RWPE2 (cell line): ENCODE measurements at places on chromosomes 7 and 10.

- no peak for DNase-seq
These were observed 13.0 kb upstream of the STK31 start for GRCh38 chr7:23696916-23697441.

DNA sequence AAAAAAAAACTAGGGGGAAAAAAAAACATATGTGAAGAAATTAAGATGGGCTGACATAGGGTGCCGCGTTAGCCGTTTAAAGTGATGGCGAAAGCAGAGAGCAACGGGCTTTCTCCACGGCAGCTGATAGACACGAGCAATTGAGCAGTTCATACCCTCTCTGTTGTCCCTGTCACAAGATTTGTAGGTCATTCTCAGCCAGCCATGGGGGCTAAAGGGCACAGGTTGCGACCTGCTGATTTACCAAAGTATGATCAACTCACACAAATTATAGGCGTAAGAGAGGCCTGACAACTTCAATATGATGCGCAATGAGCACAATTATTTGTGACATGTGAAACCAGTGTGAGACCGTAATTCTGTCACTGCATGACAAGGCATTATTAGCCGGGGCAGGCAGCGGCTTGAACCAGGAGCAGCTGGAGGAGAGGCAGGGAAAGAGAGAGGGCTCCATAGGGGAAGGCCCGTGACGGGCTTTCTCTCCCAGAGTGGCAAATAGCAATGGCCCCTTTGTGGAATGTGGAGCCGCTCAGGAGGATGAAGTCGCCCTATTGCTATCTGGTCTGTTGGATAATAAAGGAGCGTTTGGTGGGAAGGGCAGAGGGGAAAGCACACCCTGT lies 195.1 kb upstream of the HABP2 start:
- no peak for DNase-seq

- DNase-seq, result no peak
These were observed 69.5 kb upstream of the CDK13 start for GRCh38 chr7:39880556-39880955.

GRCh38 chr10:47408606-47409005 lies 24.5 kb upstream of the ZNF488 start:
- no peak for DNase-seq

DNA sequence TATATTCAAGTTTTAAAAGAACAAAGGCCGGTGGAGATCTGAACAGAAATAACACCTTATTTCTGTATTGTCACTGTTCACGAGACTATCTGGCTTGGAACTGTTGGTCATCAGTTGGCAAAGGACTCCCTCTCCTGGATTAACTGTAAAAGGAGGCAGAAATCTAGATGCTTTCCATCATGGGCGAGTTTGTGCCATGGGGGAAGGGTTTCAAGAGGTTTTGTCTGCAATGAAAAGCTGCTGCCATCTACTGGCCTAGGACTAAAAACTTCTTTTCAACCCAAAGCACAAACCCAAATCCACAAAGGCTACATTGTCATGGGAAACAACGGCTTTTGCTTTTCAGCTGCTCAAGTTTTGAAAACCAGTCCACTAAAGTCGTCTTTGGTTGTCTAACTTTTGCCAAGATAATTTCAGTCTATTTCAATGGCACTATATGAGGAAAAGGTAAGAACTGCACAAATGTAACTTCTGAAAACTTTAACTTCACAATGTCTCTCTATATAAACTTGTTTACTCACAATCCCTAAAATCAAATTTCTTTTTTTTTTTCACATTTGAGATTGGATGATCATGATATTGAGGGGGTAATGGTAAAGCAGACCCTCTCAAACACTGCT lies 196.8 kb downstream of the SKAP2 start:
- peak; percentile 63 for DNase-seq

DNA sequence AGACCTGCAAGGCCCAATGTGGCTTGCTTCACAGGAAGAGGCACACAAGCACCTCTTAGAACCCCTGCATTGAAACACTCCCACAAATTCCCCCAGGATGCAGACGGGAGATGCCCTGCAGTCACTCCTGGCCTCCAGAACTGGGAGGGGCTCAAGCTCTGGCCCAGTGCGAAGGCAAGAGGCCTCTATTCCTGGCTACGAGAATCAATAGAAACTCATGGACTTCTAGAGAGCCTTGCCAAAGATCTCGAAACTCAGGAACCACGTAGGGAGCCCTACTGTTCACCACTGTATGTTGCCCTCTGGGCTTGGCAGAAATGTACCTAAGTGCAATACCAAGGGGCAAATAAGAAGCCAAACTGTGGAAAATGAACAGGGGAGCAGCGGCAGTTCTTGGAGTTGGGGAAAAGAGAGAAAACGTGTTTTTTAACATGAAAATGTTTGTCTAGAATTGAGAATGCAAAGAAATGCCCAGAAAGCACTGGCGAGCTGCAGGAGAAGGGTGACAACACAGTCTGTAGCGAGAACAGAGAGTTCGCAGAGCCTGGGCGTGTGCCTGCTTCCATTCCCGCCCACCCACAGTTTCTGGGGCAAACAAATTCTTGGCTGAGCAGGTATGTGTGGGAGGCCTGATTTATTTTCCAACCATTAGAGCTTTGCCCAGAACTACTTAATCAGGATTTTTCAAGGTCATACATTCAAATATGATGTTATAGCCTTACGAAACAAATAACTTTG lies 260.5 kb upstream of the KLF14 start:
- DNase-seq, result no peak

DNA sequence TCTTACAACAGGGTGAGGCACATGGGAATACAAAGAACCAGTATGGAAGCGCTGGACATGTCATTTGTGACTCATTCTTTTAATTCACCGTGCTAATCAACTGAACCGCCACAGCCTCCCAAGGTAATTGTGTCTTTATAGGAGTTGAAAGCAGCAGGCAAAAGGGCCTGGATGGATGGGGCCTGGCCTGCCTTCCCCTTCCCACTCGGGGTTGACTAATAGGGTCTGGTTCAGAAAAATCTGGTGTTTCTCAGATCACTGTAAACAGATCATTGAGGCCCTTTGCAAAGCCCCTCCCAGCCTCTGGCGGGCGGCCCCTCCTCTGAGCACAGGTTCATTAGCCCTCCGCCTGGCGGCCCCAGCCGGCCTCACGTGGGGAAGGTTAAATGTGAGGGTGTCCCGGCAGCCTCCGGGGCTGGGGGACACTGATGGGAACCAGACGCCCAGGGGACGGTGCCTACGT lies 100.8 kb downstream of the EBF3 start:
- DNase-seq, result no peak

DNA sequence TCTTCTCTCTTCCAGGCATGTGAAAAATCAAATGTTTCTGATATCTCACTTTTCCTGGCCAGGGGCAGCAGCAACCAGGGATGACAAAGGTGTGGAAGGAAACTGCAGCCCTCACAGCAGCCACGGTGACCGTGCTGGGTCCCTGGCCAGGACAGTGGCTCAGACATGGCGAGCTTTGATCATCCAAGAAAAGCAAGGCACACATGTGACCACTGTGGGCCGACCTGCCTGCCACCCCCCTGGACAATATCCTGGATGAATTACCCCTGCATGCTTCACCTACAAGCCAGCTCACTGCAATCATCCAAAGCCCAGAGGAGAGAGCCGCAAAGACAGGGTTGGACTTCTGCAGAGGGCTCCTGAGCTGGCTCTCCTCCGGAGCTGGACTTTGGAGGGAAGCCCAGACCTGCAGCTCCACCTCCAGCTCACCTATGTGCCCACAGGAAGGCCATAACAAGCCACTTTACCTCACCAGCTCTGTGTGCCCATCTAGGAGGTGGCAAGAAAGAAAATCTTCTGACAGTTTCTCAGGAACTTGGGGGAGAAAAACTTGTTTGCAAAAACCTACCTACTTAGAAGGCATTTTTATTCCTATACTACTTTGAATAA lies 2.7 kb downstream of the CHST15 start:
- no peak for DNase-seq

GRCh38 chr7:144057954-144058353 lies 9.2 kb downstream of the OR2A5 start:
- DNase-seq, result no peak

- DNase-seq, result no peak
These were observed 6.8 kb downstream of the NAMPT start for GRCh38 chr7:106277976-106278375.

GRCh38 chr7:66503551-66504031 lies 125.1 kb upstream of the KCTD7 start:
- no peak for DNase-seq

GRCh38 chr10:67100951-67101350 lies 175.1 kb downstream of the LRRTM3 start:
- DNase-seq, result no peak

DNA sequence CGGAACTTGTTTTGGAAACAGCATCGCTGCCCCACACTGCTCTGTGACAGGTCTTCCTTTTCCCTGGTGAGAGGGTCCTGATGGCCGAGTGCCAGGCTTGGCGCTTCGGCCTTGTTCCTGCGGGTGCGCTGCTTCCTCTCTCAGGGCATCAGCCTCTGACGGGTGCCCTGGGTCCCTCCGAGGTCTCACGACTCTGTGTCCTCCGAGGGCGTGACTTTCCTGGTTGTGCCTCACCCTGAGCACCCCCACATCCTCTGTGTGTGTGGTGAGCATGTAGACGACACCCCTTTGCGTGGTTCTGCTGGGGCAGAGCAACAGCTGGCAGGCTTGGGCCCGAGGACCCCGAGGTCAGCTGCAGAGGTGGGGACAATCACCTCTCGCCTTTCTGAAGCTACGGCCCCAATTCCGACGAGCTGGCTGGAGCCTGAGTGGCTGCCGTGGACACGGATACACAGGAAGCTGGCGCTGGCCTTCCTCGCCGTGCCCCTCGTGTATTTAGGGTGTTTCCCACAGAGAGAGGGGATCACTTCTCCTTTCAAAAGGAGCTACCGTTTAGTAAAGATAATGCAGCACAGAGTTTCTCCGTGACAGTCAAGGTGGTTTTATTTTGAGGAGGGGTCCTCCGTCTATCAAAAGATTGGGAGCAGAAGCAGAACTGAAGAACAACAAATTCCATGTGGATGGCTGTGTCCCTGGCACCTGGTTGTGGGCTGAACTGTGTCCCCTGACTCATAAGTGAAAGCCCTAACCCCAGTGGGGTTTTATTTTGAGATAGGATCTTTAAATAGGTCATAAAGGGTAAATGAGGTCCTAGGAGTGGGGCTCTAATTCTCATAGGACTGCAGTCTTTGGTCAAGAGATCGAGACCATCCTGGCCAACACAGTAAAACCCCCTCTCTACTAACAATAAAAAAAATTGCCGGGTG lies 36.2 kb upstream of the PITRM1 start:
- no peak for DNase-seq

- no peak for DNase-seq
These were observed 116.3 kb upstream of the CSTF2T start for GRCh38 chr10:51815723-51816122.

- DNase-seq, result no peak
These were observed 63.5 kb upstream of the VKORC1L1 start for GRCh38 chr7:65809259-65809981.

DNA sequence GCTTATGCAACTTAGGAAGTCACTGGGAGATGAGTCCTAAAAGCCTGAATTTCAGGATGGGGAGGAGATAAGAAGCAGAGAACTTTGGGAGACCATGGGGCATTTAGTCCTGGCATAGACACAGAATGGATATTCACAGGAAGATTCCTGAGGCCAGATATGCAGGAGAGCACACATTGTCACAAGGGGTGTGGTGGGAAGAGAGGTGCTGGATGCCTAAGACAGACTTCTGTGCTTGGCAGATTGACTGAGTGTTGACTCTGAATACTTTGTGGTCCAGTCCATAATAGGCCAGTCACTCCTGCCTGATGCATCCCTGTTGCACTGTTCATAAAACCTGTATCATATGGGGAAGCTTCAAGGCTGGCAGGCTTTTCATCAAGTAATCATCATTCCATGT lies 18.5 kb downstream of the SRI start:
- no peak for DNase-seq

DNA sequence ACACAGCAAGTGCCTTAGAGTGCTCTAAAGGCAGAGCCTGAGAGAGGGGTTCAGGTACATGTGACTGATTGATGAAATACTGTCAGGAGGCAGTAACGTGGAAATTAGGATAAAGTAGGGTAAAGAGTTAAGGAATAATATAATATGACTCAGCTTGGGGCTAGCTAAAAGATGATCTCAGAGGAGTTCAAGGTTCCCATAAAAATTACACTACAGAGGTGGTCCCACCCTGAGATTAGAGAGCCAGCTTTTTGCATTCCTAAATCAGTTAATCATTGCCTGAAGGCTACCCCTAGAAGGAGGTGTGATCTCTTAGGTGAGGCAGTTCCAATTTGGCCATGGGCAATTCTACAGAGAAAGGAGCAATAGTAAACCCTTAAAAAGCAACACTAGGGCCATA lies 5.8 kb downstream of the LIPJ start:
- no peak for DNase-seq

DNA sequence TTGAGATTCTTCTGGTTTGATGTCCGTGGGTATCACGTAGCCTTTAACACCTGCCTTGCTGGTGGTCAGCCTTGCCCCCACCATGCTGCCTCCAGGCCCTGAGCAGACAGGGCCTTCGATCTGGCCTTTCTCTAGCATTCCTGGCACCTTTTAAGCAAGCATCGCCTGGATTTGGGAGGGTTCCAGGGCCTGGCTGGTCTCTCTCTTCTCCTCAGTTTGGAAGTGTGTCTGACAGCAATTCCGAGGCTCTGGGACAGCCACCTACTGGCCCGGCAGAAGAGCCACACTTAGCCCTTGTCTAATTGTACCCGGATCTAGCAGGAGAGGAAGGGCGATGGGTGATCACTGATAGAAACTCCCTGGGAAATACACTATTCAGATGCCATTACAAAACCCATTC lies 441.3 kb upstream of the MKI67 start:
- no peak for DNase-seq

GRCh38 chr10:103114876-103115275 lies 78.2 kb downstream of the NT5C2 start:
- DNase-seq, result no peak

DNA sequence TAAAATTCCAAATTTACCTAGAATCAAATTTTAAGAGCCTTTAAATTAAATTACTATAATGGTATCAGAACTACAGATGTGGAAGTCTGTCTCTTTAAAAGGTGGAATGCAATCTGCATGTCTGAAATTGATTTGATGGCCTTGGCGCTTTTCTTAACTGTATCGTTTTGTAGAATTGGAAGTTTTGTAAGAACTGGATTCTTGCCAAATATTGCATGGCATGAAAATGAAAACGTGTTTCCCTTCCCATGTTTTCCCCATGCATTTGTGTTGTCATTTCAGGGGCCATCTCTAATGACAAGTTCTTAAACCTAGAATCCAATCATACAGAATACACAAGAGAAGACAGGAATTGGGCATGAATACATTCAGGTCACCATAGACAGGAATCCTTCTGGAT lies 162.5 kb downstream of the KIAA1217 start:
- no peak for DNase-seq

- DNase-seq, result peak; percentile 93
These were observed 193.1 kb downstream of the COBL start for GRCh38 chr7:51123322-51124019.

- DNase-seq, result no peak
These were observed 3.2 kb downstream of the IMPDH1 start for GRCh38 chr7:128406314-128407232.

GRCh38 chr10:68595513-68595912 lies 35.4 kb downstream of the TET1 start:
- DNase-seq, result no peak

DNA sequence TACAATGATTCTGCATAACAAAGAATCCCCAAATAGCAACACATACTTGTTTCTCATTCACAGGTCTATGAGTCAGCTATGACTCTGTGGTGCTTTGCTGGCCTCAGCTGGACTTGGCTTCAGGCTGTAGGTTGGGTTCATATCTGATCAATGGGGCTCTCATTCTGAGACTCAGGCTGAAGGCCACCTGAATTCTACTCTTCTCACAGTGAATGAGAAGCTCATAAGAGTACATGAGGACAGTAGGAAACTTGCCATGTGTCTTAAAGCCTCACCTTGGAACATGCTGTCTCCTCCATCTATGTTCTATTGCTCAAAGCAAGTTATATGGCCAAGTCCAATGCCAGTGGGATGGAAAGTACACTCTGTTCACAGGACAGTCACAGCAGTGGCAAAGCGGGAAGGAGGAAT lies 292.9 kb downstream of the BMPER start:
- DNase-seq, result no peak
